Ecto neural progenitor cell (in vitro differentiated cells): ENCODE measurements at places on chromosomes 5 and 9.
A peak's percentile ranks its signal among the peaks of the same experiment; 100 is the strongest.

DNA sequence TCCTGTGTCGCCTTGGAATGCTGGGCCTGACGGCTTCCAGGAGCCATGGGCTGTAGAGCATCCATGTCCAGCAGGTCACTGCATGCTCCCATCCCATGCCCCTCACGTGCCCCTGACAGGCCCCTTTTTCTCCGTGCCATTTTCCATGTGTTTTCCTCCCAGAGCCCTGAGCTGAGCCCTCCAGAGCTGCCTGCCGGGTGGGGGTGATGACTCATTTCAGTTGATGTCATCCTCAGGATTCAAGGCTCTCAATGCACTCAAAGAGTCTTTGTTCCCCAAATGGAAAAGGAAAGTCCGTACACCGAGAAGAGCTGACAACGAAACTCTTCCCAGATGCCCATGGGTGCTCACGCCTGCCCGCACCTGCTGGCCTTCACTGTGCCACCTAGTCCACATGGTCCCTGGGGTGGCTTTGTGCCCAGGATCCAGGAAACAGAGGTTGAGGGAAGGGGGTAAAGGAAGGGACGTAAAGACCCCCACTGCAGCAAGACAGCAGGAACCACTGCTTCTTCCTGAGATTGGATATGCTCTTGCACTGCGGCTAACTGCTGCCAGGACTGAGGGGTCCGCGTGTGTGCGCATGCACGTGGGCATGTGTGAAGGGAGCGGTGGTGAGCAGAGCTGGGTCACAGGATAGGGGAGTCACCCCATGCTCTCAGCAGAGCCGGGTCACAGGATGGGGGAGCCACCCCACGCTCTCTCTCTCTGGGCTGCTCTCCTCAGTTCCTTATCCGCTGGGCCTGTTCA lies 27.6 kb downstream of the COL15A1 start:
- no peak for DNase-seq

DNA sequence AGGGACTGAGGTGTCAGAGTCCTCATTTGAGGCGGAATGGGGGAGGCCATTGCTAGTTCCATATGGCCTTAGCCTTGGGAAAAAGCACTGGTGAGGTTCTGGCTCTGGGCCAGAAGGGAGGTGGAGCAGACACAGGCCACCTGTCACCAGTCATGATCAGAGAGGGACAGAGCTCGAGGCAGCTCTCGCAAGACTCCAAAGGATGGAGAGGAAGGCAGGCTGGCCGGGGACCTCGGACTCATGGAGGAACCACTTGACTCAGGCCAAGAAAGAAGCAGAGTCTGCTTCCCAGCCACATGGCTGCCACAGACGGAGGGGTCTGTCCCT lies 29.2 kb upstream of the NSMF start:
- no peak for DNase-seq

DNA sequence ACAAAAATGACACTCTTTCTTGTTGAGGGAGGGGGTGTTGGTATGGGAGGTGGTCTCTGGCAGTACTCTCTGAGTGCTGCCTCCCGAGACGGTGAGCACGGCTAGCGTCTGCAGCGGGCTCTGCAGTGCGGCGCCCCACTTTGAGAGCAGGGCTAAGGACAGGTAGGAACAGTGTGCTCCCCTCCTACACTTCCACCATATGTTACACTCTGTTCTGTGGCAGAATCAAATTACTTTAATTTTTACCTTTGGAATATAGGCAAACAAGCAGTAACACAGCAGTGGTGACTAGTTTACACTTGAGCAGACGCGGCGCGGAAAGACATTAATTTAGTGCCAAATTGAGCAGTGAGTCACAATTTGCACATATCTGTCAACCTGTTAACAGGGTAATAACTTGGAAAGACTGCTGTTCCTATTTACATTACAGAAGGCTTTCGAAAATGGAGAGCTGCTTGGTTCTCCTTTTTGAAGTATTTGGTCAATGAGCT lies 136.3 kb downstream of the MED27 start:
- no peak for DNase-seq

GRCh38 chr5:38608874-38609273 lies 52.4 kb upstream of the LIFR start:
- no peak for DNase-seq

- DNase-seq, result no peak
Observed at GRCh38 chr5:161431963-161432362, 114.6 kb downstream of the GABRB2 start.

- no peak for DNase-seq
Observed at GRCh38 chr5:96115147-96115807, 153.6 kb upstream of the ELL2 start.

DNA sequence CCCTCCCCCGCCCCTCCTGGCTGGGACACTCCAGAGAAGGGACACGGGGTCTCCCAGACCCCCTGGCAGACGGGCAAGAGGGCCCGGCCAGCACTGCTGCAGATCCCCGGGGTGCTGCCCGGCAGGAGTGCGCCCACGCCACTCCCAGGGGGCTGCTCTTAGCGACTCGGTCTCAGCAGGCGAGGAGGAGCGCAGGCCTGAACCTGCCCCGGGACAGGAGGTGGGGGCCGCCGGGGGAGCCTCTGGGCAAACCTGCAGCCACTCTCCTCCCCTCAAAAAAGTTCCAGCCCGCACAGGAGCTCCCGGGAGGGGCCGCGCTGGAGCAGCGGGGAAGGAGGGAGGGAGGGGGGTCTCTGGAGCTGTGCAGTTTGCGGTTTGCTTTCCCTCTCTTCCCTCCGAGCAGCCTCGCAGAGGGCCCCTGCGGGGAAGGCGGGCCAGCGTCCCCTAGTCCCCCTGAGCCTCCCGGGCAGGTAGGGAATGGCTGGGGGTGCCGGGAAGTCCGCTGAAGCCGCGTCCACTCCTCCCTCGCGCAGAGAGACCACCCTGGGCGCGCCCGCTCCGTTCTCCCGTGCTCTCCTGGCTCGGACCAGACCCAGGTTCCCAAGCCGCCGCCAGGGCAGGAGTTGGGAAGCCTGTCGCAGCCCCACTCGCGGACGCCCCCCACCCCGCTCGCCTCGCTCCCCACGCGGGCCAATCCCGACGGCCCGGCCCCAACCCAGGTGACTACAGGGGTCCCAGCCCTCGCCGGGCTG lies 44.2 kb downstream of the NACC2 start:
- DNase-seq, result peak; percentile 77

DNA sequence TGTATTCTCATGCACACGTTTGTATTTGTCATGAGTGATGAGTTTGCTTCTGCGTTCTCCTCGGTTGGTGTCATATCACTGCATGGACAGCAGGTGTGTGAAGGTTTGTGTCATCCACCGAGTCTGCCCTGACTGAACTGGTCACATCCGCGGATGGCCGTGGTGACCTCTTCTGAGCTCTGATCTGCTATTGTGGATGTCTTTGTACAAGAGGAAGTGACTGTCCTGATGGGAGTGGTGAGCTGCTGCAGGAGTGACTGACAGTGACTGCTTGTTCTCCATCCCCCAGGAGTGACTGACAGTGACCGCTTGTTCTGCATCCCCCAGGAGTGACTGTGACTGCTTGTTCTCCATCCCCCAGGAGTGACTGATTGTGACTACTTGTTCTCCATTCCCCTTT lies 69.9 kb downstream of the EHMT1 start:
- no peak for DNase-seq

DNA sequence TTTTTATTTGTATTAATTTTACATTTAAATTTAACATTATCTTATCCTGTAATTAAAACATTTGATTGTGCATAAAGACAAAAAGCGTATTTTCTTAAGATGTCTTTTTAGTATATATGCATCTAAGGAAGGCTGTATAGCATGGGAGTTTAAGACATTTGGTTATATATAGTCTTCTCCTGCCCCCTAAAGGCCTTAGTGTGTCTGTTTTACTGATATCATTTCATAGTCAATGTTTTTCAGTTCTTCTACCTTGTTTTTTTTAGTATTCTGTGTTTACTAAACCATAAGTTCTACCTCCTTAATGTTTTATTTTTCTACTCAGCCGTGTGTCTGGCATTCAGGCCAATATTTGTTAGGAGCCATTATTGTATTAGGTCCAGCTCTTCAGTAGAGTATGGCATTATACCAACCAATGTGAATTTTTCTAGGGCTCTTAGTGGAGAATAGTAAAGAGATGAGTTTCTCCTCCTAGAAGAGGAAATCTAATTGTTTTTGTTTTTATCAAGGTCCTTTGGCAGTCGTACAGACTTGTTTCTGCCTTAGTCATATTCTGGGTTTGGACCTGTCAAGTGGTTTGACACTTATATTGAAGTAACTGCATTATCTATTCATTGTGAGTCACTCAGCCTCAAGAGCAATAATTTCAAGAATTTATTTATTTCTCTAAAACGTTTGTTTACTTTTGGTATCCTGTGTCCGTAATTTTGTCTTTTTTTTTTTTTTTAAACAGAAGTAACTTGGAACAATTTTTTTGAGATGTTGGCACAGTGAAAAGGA lies 74.8 kb downstream of the SLF1 start:
- no peak for DNase-seq

- no peak for DNase-seq
Observed at GRCh38 chr5:59544573-59544972, 349.0 kb downstream of the PDE4D start.

DNA sequence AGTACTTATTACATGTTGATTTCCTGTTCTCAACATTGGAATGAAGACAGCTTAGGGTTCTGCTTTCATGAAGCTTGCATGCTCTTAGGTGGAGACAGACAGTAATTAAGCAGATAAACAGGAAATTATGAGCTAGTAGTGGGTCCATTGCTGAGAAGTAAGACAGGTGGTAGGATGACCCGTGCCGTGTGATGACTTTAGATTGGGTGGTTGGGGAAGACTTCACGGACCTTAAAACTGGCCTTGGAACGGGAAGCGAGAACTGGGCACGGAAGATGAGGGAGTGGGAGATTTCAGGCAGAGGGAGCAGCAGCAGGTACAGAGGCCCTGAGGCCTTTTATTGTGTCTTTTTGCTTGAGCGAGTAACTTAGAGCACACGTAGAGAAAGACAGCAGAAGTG lies 27.2 kb downstream of the ABL1 start:
- no peak for DNase-seq

DNA sequence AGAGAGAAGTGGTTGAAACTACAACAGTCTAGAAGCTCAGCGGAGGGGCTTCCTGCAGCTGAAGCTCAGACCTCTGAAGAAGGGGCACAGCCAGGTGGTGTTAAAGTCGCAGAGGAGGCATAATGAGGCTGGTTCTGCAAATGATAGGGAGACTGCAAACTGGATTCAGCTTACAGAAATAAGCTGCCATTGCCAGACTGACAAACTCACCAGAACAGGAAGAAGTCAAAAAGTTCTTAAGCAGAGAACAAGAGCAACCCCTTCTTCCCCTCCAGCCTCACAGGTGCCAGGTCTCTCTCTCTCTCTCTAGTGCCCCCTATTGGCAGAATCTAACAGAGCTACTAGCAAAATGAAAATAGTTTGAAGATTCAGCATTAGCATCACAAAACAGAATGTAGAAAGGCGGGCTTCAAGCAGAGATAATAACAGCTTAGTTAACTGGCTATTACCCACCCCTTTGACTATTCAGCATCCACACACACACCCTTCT lies 76.7 kb downstream of the GRAMD2B start:
- no peak for DNase-seq

- peak; percentile 63 for DNase-seq
Observed at GRCh38 chr9:89177012-89177943, 1.3 kb downstream of the SHC3 start.

GRCh38 chr9:9099646-9100045 lies 1300.1 kb upstream of the DMAC1 start:
- DNase-seq, result no peak
